ENCODE measurements at places on chromosomes 2 and 18.

- peak; percentile 26 for DNase-seq
Measured at GRCh38 chr2:135985826-135986393, 484 bp upstream of the DARS1 start.

DNA sequence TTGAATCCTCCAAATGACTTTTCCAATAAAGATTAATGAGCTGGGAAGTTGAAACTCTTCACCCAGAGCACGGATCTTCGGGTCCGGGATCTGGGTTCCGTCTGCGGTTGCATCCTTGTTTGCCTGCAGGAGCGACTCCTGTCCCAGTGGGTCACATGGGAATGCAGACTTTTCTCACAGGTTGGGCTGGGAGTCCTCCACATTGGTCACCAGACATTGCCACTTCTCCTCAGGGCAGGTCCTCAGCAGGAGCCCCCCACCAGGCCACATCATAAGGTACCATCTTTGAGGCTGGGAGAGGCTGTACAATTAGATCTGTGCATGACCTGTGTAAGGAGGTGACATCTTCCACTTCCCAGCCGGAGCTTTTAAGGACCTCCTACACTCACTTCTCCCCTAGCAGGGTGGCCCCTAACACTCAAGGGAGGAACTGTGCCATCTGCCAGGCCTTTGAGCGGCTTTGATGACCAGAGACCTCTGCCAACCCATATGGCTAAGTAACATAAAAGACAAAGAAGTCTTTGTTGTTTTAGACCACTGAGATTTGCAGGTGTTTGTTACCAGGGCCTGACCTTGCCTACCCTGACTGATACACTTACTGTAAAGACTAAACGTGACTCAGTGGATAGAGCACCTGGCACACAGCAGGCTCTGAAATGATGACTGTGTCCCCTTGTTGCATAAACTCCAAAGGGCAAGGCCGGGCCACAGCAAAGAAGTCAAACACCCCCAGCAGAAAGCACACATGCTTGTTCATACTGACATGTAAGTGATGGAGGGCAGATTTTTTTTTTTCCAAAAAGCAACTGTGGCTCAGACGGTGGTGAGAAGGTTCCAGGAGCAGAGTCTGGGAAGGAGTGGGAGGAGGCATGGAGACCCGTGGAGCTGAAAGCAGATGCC is 7.9 kb upstream of the TEX51 start:
- no peak for DNase-seq

GRCh38 chr2:4499316-4500030 is 796.1 kb downstream of the DCDC2C start:
- no peak for DNase-seq

DNA sequence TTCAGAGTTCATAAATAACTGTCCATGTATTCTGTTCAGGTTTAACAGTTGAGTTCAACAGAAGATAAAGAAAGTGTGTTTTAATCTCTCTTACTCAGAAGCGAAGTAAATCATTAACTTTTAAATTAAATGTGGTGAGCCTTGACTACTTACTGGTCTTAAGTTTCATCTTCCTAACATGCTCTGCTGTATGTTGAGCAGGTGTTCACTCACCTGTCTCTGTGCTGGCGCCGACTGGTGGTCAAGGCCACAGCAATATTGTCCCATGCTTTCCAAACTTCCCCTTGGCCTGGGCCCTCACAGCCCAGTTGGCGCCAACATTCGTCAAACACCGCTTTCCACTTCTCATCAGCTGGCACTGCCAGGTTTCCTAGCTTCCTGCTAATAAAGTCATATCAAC is 17.0 kb upstream of the MPP4 start:
- DNase-seq = no peak

- no peak for DNase-seq
Measured at GRCh38 chr2:156447761-156448160, 11.6 kb downstream of the GPD2 start.

All from GM12891 (cell line).